ENCODE measurements at places on chromosomes 11 and 22.

DNA sequence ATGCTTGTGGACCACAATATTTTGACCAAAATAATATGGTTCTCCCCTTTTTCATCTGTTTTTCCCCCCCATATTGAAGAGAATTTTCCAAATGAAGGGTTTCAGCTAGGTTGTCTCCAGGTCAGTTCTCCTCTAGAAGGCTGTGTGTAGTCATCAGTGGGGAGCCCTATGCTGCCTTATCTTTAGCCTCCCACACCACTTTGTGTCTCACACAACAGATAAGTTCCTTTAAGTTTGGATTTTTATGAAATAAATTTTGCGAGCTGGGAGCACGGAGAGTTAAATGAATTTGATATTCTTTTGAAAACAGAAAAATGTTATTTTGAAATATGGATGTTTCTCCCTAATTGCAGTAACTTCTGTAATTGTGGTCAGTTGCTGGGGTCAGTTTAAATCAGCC lies 28.9 kb downstream of the PAX6 start:
- DNase-seq = no peak

DNA sequence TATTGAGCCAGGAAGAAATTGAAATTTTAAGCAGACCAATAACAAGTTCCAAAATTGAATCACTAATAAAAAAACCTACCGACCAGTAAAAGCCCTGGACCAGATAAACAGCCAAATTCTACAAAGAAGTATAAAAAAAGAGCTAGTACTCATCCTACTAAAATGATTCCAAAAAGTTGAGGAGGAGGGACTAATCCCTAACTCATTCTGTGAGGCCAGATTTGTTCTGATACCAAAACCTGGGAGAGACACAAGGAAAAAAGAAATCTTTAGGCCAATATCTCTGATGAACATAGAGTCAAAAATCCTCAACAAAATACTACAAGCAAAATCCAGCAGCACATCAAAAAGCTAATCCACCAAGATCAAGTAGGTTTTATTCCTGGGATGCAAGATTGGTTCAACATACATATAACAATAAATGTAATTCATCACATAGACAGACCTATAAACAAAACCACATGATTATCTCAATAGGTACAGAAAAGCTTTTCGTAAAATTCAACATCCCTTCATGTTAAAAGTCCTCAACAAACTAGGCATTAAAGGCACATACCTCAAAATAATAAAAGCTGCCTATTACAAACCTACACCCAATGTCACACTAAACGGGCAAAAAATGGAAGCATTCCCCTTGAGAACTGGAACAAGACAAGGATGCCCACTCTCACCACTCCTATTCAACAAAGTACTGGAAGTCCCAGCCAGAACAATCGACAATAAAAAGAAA lies 13.1 kb downstream of the OR52A5 start:
- DNase-seq = no peak

- peak; percentile 21 for DNase-seq
Observed at GRCh38 chr11:35334385-35335090, 84.8 kb downstream of the SLC1A2 start.

- peak; percentile 91 for DNase-seq
Observed at GRCh38 chr11:61541598-61541997, 33.0 kb downstream of the LRRC10B start.

- no peak for DNase-seq
Observed at GRCh38 chr11:93704237-93704636, 37.1 kb downstream of the TAF1D start.

GRCh38 chr11:105906517-105906916 lies 115.5 kb downstream of the MSANTD4 start:
- no peak for DNase-seq

DNA sequence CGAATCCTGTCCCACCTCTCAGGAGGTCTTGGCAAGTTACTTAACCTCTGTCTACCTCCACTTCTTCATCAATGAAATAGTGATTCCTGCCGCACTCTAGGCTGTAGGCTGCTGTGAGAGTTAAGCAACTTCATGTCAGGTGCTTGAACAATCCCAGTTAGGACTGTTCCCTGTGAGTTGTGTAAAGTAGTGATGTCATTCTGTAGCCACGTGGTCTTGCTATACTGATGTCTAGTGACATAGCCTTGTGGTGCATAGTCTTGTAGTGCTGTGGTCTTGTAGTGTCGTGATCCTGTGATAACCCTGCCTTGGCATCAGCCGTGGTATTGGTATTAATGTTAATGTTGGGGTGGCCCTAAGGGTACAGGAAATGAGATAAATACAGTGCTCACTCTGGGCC lies 30.3 kb upstream of the PRR5 start:
- no peak for DNase-seq

- DNase-seq = no peak
Observed at GRCh38 chr11:134853992-134854991, 442.2 kb upstream of the B3GAT1 start.

GRCh38 chr22:44795701-44796630 lies 43.6 kb downstream of the ARHGAP8 start:
- no peak for DNase-seq

DNA sequence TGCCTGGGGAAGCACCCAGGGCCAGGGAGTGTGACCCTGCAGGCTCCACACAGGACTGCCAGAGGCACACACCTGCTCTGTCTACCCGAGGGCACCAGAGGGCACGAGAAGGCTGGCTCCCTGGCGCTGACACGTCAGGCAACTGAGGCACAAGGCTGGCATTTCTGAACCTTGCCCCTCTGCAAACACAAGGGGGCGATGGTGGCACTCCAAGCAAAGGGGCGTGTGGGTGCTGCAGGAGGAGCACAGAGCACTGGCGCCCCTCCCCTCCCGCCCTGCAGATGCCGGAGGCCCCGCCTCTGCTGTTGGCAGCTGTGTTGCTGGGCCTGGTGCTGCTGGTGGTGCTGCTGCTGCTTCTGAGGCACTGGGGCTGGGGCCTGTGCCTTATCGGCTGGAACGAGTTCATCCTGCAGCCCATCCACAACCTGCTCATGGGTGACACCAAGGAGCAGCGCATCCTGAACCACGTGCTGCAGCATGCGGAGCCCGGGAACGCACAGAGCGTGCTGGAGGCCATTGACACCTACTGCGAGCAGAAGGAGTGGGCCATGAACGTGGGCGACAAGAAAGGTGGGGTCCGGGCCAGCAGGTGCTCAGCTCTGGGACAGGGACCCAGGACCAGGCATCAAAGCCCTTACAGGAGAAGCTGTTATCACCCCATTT lies 20.8 kb upstream of the TXNRD2 start:
- DNase-seq = peak; percentile 79

GRCh38 chr11:77020734-77021133 lies 13.5 kb upstream of the B3GNT6 start:
- no peak for DNase-seq

- no peak for DNase-seq
Observed at GRCh38 chr11:122101625-122102291, 14.3 kb downstream of the BLID start.
